Ascending aorta (tissue), 2 donors: ENCODE measurements at places on chromosomes 4 and X.

DNA sequence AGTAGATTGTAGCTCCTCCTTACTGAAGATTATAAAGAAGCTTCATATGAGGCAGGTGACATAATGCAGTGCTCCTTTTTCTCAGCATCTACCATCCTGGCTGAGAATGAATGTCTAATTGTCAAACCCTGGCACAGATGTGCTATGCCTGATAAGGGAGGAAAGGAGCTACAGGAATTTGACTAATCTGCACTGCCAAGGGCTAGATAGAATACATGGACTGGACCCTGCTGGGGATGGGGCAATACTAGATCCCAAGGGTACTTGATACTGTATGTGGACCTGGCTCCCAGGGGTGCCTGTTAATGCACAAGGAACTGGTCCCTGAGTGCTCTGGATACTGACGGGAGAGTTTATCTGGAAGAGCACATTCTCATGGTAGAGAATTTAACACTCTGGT is 362.2 kb upstream of the EMCN start:
- no peak for DNase-seq

- DNase-seq, result no peak
These were observed 42.5 kb downstream of the BTC start for GRCh38 chr4:74751856-74752255.

- DNase-seq, result no peak
These were observed 186.0 kb upstream of the FAM241A start for GRCh38 chr4:111959222-111959621.

DNA sequence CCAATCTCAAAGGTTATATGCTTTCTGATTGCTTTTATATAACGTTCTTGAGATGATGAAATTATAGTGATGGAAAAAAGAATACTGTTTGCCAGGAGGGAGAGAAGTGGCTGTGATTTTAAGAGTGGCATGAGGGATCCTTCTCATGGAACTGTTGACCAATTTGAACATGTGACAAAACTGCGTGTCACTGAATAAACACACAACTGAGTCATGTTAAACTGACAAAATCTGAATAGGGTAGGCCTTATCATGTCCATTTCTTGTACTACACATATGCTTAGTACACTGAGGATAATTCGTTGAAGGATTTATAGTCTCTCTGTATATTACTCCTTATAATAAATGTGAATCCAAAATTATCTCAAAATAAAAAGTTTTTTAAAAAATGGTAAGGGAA is 22.2 kb upstream of the HSPA4L start:
- DNase-seq, result no peak
